A549 treated with Mapracorat at 1 μM for 4 hours (cell line): ENCODE measurements at places on chromosomes 6 and 20. TPM values are rescaled to one million over a fixed set of nuclear protein-coding genes. Genes with fewer than 3 reads are reported as not detected.

The NKAPL gene
- not detected in 5 replicates for total RNA-seq

The ABHD12 gene
- 102 to 149 TPM (median 137 TPM) in 5 replicates for total RNA-seq

The TCP11 gene
- not detected in 5 replicates for total RNA-seq

The HLA-DOB gene
- total RNA-seq, result 0.11 to 0.20 TPM in 2 of 5 replicates, not detected in the others

The DACT2 gene
- 0.04 to 0.14 TPM (median 0.08 TPM) in 5 replicates for total RNA-seq

The BCAS4 gene
- total RNA-seq, result 26.5 to 34.5 TPM (median 30.7 TPM) in 5 replicates

The DTNBP1 gene
- 11.3 to 14.9 TPM (median 13.9 TPM) in 5 replicates for total RNA-seq

The TMEM151B gene
- 0.02 to 0.16 TPM (median 0.09 TPM) in 5 replicates for total RNA-seq

The CSNK2A1 gene
- 131 to 157 TPM (median 146 TPM) in 5 replicates for total RNA-seq

The FHL5 gene
- not detected in 5 replicates for total RNA-seq

The TFAP2A gene
- total RNA-seq, result 9.6 to 11.4 TPM (median 10.8 TPM) in 5 replicates

The YWHAB gene
- total RNA-seq, result 187 to 204 TPM (median 194 TPM) in 5 replicates

The KIFC1 gene
- total RNA-seq, result 36.9 to 44.7 TPM (median 43.5 TPM) in 5 replicates

The BPIFB1 gene
- total RNA-seq, result 0.10 to 0.17 TPM in 2 of 5 replicates, not detected in the others

The SIRPB2 gene
- total RNA-seq, result 0.15 TPM in 1 of 5 replicates, not detected in the others

The NKAIN2 gene
- not detected in 5 replicates for total RNA-seq

The CD109 gene
- 38.4 to 68.4 TPM (median 59.4 TPM) in 5 replicates for total RNA-seq

The NMBR gene
- total RNA-seq, result not detected in 5 replicates

The PLCG1 gene
- total RNA-seq, result 33.6 to 47.2 TPM (median 41.2 TPM) in 5 replicates

The SEMG1 gene
- total RNA-seq, result not detected in 5 replicates

The C6orf52 gene
- 1.4 to 2.6 TPM (median 2.0 TPM) in 5 replicates for total RNA-seq

The PTPRT gene
- not detected in 5 replicates for total RNA-seq

The PSMF1 gene
- 205 to 221 TPM (median 209 TPM) in 5 replicates for total RNA-seq

The RIN2 gene
- 22.4 to 24.4 TPM (median 22.9 TPM) in 5 replicates for total RNA-seq

The ARFGAP1 gene
- 47.8 to 72.9 TPM (median 70.6 TPM) in 5 replicates for total RNA-seq

The ARMH2 gene
- not detected in 5 replicates for total RNA-seq

The APOM gene
- 2.8 to 3.7 TPM (median 2.9 TPM) in 5 replicates for total RNA-seq

The OOEP gene
- total RNA-seq, result not detected in 5 replicates

The FOXQ1 gene
- total RNA-seq, result 3.5 to 5.5 TPM (median 5.2 TPM) in 5 replicates

The RPP40 gene
- 17.7 to 24.8 TPM (median 21.8 TPM) in 5 replicates for total RNA-seq

The COMMD7 gene
- total RNA-seq, result 56.1 to 62.0 TPM (median 58.6 TPM) in 5 replicates

The ARFGEF3 gene
- 0.43 to 0.69 TPM (median 0.49 TPM) in 5 replicates for total RNA-seq

The HLA-DMB gene
- total RNA-seq, result 1.3 to 2.2 TPM (median 1.9 TPM) in 5 replicates

The KHDC1 gene
- total RNA-seq, result 3.1 to 4.0 TPM (median 3.5 TPM) in 5 replicates

The ADGRF5 gene
- total RNA-seq, result not detected in 5 replicates

The MYH7B gene
- 0.05 to 0.22 TPM (median 0.12 TPM) in 4 of 5 replicates, not detected in the other for total RNA-seq

The KIF25 gene
- 0.08 TPM in 1 of 5 replicates, not detected in the others for total RNA-seq

The SLC25A27 gene
- total RNA-seq, result 0.23 to 0.83 TPM (median 0.53 TPM) in 5 replicates

The SOX4 gene
- total RNA-seq, result 8.1 to 11.1 TPM (median 9.8 TPM) in 5 replicates

The NELFE gene
- total RNA-seq, result 76.0 to 93.4 TPM (median 77.7 TPM) in 5 replicates

The HSPA12B gene
- total RNA-seq, result 0.25 to 0.74 TPM (median 0.53 TPM) in 5 replicates

The EYA2 gene
- total RNA-seq, result 1.7 to 2.6 TPM (median 2.3 TPM) in 5 replicates

The RIMS4 gene
- total RNA-seq, result 1.3 to 2.0 TPM (median 1.6 TPM) in 5 replicates
